ENCODE measurements at places on chromosomes 1 and 21.

GRCh38 chr1:125087247-125087646, 3902.5 kb downstream of the SRGAP2C start:
- DNase-seq: no peak

GRCh38 chr1:67889953-67890567, 56.8 kb upstream of the GNG12 start:
- DNase-seq: no peak

- DNase-seq: no peak
Measured at GRCh38 chr1:29855561-29856160, 619.3 kb downstream of the PTPRU start.

GRCh38 chr1:159983681-159984080, 29.6 kb upstream of the SLAMF9 start:
- DNase-seq: no peak

GRCh38 chr1:147223740-147224615, 1.2 kb downstream of the FMO5 start:
- DNase-seq: no peak

- no peak for DNase-seq
Measured at GRCh38 chr1:1310476-1311053, 2.2 kb downstream of the PUSL1 start.

- no peak for DNase-seq
Measured at GRCh38 chr1:109251277-109252166, 2.2 kb downstream of the CELSR2 start.

GRCh38 chr21:45293220-45293725, 5.6 kb upstream of the POFUT2 start:
- DNase-seq: no peak

- no peak for DNase-seq
Measured at GRCh38 chr1:187605736-187606135, 777.0 kb downstream of the PLA2G4A start.

DNA sequence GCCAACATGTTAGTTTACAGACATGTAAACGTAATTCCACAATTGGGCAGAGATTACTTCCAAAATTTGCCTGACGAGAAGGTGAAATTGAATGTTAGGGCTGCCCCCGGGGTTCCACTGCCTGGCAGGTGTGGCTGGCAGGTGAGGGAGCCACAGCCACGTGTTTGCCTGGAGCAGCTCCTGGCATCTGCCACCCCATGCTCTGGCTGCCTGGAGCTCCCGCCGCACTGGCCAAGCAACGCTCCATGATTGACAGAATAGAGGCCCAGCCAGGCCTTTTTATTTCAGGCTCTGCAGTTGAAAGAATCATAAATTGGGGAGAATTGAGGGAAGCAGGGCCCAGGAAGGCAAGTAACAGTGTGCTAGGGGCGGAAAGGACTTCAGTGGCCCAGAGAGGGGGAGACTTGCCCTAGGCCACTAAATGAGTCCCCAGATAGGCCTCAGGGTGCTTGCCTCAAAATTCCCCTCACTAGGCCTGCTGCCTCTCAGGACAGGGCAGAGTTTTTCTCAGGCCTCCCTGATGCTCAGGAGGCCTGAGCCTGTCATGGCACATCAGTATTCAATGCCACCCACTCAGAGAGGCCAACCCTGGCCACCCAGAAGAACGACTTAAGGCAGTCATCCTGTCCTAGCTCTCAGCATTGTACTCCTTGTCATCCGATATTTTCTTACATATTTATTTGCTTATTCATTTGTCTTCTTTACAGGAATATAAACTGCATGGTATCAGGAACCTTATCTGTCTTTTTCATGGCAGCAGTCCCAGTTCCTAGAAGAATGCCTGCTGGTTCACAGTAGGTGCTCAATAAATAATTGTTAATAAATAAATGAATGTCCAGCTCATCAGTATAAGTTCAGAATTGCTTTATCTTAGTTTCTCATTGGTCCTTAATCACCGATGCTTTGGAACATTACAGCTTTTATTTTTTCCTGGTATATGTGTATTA, 16.6 kb upstream of the S1PR1 start:
- no peak for DNase-seq

DNA sequence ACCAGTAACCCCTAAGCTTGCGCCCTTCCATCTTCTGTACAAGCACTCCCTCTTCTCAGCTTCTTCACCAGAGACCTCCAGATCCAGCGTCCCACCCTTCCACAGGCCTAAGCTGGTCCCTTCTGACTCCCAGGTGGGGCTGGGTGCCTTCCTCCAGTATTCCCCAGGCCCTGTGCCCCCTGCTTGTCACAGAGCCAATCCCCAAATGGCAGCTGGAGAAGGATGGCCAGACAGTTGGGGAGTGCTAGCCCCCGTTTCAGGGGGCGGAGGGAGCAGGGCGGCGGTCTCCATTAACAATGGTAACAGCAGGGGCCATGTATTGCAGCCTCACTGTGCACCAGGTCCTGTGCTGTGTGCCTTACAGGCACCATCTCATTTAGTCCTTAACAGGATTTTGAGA, 85.7 kb downstream of the KCNN3 start:
- DNase-seq: no peak

DNA sequence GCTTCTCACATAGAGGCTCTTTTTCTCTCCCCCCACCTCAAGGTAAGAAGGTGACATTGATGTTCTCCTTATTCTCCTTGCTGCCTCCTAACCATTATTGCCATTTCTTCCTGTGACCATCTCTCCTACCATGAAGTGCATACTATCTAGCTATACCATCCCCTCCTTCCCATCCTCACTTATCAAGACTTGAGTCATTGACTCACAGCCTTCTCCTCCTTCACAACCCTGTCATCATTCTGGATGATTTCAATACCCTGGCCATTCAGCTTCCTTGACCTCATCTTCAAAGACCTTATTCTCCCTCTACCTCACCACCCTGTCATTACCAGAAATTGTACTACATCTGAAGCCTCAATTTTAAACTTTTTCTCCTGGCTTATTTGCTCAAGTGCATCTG, 10.9 kb upstream of the HIPK1 start:
- DNase-seq: no peak

GRCh38 chr1:161176468-161177111, 717 bp downstream of the B4GALT3 start:
- no peak for DNase-seq

DNA sequence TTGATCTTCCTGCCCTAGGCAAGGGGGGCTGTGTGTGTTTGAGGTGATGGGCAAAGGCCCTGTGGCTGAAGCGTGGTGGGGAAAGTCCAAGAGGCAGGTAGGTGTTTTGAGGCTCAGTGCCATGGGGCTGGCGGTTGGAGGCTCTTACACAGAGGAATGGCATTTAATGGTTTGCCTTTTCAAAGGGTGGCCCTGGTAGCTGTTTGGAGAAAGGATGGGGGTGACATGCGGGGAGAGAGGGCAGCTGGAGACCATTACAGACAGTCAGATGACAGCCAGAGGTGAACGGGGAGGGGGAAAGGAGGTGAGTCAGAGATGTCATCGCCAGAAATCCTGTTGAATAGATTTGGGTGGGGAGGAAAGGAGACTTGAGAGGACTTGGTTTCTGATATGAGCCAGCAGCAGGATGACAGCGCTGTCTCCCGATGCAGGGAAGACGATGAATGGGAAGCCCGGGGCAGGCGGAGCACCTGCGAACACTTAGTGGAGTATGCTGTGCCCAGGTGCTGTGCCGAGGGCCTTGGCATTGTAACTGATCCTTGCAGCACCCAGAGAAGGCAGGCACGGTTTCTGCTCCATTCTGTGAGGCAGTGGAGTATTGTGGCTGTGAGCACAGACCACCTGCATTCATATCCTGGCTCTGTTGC, 56.3 kb downstream of the MAN1C1 start:
- no peak for DNase-seq

DNA sequence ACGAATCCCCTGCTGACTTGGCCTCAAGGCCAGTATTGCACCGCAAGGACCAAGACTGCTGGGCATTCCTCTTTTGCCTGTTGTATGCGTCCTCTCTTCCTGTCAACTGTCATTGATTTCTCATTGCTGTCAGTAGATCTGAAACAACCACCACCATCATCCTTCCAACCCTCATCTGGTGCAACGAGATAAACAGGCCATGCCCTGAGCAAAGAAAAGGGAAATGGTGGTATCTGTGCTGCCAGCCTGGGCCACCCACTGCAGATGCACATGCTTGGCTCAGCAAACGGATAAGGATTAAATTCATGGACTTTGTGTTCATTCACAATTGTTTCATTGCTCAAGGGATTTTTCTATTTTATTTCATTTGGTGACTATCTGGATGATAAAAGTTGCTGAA, 13.6 kb downstream of the OXCT2 start:
- DNase-seq: no peak

DNA sequence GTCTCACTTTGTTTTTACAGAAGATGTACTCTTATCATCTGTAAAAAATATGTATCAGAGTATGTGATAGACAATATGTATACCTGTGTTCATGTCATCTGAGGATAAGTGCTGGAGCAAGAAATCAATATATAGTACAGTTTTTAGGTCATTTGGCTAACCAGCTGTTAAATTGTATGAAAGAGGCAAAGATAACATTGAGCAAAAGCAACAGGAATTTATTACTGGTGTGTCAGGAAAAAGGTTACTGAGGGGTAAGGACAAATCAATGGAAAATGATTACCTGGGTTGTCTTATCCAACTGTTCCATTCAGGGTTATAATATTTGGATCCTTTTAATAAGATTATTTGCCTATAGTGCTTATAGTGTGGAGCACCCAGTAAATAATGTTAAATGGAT, 4.9 kb downstream of the HIPK1 start:
- no peak for DNase-seq

DNA sequence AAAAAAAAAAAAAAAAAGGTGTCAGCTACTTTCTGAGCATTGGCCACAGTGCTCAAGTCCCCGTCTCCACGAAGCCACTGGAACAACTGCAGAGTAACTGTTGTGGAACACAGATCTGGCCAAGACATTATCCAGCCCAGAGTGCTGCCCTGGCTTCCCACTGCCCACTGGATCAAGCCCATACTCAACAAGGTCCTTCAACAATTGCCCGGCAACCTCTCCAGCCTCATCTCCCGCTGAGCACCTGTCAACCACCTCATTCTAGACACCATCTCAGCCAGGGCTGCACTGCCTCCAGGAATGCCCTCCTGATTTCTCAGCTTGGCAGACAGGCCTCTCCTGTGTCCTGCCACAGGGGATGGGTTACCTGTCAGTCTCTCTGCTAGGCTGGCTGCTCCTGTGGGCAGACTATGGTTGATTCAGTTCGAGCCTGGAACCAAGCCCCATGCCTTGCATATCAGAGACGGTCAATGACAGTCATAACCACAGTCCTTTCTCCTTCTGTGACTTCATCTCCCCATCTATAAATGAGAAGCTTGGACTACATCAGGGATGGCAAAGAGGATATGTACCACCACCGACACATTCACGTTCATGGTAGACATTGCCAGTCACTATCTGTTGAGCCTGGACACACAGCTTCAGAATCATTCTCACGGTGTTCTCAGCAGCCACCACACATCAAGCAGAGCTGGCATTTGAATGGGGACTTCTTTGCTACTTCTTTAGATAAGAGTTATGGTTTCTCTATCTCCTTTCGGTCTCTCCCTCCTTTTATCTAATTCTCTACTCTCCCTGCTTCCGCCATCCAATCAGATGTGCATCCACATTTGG, 76.9 kb downstream of the MRPL37 start:
- DNase-seq: no peak

DNA sequence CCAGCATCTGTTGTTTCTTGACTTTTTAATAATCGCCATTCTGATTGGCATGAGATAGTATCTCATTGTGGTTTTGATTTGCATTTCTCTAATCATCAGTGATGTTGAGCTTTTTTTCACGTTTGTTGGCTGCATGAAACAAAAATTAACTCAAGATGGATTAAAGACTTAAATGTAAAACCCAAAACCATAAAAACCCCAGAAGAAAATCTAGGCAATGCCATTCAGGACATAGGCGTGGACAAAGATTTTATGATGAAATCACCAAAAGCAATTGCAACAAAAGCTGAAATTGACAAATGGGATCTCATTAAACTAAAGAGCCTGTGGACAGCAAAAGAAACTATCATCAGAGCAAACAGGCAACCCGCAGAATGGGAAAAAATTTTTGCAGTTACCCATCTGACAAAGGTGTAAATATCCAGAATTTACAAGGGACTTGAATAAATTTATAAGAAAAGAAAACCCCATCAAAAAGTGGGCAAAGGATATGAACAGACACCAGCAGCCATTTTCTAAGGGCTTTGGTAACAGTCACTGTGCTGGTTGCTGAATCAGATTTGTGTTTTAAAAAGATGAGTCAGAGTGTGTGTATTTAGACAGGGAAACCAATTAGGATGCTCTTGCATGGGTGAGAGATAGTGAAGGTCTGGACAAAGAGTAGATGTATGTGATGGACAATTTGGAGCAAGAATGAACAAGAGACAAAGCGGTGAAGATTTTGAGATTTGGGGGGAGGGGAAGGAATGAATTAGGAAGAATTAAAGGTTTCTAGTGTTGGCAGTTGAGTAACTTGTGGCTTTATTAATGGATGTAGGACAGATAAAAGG, 110.7 kb downstream of the RYR2 start:
- peak; percentile 2 for DNase-seq

DNA sequence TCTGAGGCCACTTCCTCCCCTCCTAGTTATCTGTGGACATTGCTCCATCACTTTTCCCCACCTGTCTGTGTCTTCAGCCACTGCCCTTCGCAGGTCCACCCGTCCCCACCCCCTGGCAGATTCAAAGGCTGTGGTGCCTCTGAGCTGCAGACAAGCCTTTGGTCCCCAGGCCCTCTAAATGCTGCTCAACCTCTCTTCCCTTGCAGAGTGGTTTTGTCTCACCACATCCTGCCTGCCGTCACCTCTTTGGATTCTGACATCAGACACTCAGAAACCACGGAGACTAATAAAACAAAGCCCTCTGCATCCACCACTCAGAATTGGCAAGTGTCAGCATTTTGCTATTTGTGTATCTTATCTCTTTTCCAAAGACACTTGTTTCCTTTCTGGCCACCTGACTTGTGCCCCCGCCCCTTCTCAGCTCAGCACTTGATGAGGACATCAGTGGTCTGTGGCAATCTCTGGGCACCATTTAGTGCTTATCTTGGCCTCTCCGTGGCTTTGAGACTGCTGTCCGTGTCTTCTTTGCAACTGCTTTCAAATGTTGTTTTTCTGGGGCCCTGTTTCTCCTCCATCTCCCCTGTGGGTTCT, 7.7 kb downstream of the CNIH3 start:
- peak; percentile 99 for DNase-seq

DNA sequence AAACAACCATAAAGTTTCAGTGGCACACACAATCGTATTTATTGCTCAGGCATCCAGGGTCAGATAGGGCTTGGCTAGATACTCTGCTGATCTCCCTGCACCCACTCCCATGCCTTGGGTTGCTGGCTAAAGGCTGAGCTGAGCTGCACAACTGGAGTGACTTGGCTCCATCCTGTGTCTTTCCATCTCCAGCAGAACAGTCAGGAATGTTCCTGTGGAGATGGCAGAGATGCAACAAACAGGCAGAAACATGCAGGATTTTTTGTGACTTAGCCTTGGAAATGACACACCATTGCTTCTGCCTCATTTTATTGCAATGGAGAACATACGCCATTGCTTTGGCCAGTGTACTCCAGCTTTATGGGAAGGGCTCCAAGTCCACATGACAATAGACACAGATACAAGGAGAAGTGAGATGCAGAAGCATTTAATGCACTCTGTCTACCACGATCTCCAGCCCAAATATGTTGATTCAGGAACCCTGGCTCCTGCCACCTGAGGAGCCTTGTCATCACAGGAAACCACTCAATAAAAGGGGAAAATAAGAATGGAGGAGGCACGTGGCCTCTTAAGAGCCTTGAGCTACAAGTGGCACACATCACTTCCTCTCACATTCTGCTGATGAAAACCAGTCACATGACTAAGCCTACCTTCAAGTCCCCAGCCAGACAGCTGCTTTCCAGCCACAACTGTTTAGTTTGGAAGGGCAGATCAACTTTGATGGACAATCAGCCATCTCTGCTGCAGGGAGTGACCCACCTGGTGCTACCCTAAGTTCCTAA, 10.1 kb upstream of the GUCA2B start:
- peak; percentile 49 for DNase-seq
